NCI-H1694 treated with DMSO at 0.1 percent for 48 hours (cell line): ENCODE measurements at places on chromosomes 1 and 21.

DNA sequence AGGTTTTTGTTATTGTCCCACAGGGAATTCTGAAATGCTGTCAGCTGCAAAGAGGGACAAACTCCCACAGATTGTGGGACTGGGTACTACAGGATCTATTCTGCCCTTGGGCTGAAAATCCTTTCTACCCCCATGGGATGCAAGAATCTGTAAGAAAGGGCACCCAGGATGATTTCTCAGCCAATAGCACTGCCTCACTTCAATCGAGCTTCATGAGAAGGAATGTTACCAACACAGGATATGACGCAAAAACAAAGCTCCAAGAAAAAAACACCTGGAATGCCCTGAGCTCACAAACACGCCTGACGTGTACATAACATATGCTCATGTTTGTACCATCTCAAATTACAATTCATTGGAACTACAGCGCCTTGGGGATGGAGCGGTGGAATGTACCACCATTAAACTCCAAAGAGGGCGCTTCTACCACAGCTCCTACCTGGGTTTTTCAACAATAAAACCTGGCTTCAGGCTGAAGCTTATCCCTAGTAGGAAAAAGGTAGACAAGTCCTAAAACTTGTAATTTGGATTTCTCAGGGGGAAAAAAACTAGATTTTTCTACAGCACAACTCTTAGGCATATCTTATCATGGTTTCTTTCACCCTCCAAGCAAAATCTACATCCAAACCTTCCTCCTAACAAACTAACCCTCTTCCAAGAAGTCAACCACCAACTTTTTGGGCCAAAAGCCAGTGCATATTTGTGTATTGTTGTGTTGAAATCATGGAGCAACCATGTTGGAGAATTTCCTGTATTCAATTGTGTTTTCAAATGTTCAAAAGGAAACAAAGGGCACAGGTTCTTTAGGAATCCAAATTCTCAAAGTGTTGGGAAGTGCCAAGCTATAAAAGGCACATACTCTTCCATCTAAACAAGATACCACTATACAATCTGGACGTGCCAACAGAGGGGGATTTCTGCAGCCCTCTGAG, 78.9 kb downstream of the TGFBR3 start:
- no peak for DNase-seq

DNA sequence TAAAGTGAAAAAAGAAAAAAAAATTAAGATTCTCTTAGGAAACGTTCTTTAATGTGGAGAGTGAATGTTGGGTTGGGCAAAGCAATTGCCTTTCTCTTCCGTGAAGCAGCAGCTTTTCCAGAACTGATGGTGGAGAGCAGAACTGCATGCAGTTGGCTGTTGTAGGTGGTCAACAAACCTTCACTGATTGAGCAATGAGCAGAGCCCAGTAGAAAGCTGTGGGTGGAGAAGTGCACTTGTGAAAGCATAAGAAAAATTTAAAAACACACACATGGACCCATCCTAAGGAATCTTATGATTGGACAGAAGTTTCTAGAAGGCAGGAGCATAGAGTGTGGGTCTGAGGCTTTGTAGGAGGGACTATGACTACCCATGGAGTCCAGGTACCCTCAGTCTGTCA, 4.5 kb downstream of the PRELP start:
- DNase-seq = no peak

GRCh38 chr1:193335806-193336428, 149.5 kb upstream of the B3GALT2 start:
- no peak for DNase-seq

- DNase-seq = no peak
Observed at GRCh38 chr1:233065685-233066084, 115.3 kb downstream of the NTPCR start.

DNA sequence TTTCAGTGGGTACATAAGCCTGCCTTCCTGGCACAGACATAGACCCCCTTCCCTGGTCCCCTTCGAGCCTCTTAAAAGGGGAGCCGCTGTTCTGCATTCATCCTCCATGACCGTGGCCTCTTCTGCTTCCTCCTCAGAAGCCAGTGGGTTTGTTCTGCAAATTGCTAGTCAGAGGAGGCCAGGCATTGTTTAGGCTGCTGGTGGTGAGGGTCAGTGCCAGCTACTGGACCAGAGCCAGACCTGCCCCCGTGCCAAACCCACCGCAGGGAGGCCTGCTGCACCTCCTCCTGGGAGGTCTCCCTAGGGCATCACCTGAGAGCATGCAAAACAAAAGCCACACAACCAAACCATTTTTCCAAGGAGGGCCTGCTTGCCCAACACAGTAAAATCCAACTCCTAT, 178.4 kb downstream of the MIS18A start:
- no peak for DNase-seq

- DNase-seq = peak; percentile 39
Observed at GRCh38 chr1:208820580-208821212, 576.5 kb upstream of the PLXNA2 start.

- DNase-seq = no peak
Observed at GRCh38 chr1:30319765-30320580, 403.4 kb downstream of the MATN1 start.

DNA sequence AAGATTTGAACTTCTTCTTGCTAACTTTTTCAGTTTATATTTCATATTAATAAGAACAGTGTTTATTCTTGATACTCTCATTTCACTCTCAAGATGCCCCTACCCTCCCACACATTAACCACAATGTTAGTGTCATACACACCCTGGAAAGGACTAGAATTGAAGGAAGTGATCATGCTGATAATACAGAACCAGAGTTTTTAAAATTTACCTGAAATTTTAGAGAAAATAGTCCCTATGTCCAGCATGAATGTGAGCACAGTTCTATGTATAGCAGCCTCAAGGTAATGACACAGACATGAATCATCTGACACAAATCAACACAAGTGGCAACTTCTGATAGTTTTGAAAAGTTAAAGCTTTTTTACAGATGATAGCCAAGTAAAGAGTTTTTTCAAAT, 26.0 kb downstream of the RGS1 start:
- DNase-seq = no peak

- DNase-seq = no peak
Observed at GRCh38 chr1:64829411-64830029, 84.6 kb downstream of the RAVER2 start.

- no peak for DNase-seq
Observed at GRCh38 chr21:38277501-38278131, 20.8 kb downstream of the KCNJ15 start.

DNA sequence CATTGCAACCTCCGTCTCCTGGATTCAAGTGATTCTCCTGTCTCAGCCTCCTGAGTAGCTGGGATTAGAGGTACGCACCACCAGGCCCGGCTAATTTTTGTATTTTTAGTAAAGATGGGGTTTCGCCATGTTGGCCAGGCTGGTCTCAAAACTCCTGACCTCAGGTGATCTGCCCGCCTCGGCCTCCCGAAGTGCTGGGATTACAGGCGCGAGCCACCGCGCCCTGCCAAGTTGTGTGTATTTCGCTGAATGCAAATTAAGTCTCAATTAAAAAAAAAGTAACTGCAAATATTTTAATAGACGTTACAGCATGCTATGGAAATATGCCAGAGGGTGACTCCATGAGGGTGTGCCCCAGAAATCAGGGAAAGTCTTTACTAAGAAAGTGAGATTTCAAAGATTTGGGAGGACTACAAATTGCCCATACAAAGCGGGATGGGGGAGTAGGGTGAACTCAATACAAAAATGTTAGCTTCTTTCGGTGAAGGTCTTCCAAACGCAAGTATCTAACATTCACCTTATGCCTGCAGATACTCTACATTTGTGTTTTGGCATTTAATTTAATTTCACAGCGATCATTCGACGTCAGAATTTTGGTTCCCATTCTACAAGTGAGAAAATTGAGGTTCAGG, 85.6 kb downstream of the NKAIN1 start:
- no peak for DNase-seq

- DNase-seq = no peak
Observed at GRCh38 chr1:15386164-15386749, 23.4 kb upstream of the EFHD2 start.

- DNase-seq = no peak
Observed at GRCh38 chr1:173403996-173404395, 73.1 kb upstream of the PRDX6 start.

DNA sequence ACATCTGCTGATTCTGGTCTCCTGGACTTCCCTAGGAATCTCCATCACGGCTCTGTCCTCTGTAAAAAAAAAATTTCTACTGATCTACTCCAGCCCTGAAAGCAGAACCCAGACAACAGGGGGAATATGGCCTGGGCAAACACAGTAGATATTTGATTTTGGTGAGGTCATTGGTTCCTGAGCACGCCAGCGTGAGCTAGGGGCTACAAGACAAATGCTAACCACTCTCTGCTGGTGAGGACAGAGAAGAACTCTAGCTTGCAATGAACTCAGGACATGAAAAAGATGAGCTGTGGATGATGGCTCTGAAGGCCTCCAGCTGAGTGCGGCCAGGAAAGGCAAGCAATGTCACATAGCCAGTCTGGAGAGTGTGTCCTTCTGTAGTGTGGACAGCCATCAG, 17.2 kb upstream of the FYB2 start:
- no peak for DNase-seq

DNA sequence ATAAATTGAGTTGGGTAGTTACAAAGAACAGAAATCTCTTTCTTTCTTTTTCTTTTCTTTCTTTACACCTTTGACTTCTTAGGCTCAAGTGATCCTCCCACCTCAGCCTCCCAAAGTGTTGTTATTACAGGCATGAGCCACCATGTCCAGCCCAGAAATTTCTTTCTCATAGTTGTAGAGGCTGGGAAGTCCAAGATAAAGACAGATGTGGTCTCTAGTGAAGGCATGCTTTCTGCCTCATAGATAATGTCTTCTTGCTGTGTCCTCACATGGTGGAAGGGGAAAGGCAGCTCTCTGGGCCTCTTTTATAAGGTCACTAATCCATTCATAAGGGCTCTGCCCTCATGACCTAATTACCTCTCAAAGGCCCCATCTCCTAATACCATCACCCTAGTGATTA, 64.0 kb upstream of the DNAJC6 start:
- DNase-seq = no peak

DNA sequence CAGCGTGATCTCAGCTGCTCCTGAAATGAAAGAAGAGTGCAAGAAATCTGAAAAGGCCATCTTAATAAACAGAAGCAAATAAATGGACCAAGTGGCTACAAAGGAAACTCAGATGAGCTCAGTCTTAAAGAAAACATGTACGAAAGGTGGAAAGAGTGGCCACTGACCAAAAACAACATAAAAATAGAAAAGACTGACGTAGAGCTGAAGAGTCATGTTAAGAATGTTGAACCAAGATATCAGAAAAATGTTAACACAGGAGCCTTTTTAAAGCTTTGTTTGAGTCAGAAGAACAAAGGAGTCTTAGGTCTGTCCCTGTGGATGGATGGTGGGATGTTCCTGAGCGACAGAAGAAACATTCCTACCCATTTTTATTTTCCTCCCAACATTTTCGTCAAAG, 30.8 kb upstream of the ZNF648 start:
- no peak for DNase-seq
